ENCODE measurements at places on chromosomes 3 and 15.

- no peak for DNase-seq
Measured at GRCh38 chr15:34179234-34179633, 30.7 kb downstream of the KATNBL1 start.

GRCh38 chr3:148459931-148460513 lies 237.7 kb upstream of the AGTR1 start:
- no peak for DNase-seq

DNA sequence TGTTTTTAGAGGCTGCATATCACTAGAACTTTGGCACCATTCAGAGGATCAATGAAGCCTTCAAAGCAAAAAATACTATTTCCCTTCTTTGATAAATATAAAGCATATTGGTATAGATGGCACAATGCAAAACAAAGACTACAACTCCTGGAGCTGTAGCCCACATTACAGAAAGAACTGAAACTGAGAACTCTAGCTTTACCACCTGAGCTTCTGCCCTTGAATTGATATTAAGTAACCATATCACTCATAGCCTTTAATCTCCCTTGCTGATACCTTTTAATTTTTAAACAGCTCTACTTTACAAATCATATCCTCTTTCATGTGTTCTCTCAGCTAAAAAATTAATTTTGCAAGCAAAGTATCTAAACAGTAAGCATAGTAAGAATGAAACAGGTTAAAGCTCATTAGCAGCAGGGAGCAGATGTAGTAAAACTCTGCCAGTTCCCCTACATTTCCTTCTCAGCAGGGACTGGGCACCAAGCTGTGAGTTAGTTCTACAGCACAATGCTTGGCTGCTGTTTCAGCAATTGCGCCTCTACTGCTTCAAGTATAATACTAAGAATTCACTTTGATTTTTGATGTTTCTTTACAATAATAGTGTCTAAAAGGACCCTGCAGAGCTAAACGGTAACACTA lies 97.9 kb upstream of the NANOGP8 start:
- DNase-seq, result no peak

GRCh38 chr3:45630325-45630724 lies 35.8 kb downstream of the LIMD1 start:
- DNase-seq, result no peak

All from stimulated activated CD8-positive, alpha-beta memory T cell treated with anti-CD3 and anti-CD28 coated beads, Interleukin-2, amount 100 ng/mL, for 1 hour (primary cell).